ENCODE measurements at places on chromosomes 4 and X. TPM values are rescaled to one million over a fixed set of nuclear protein-coding genes. Genes with fewer than 3 reads are reported as not detected.

The GUCY1A1 gene
- total RNA-seq, result not detected

The PDZD4 gene
- total RNA-seq, result 0.44 TPM

The ART3 gene
- 0.47 TPM for total RNA-seq

The TLR10 gene
- total RNA-seq, result not detected

The RHOXF2 gene
- total RNA-seq, result not detected

The HSFX3 gene
- total RNA-seq, result not detected

The CLDN34 gene
- not detected for total RNA-seq

The NLGN4X gene
- total RNA-seq, result not detected

The ADAM29 gene
- total RNA-seq, result not detected

The GJB1 gene
- total RNA-seq, result not detected

The MAGEC2 gene
- total RNA-seq, result not detected

The FIP1L1 gene
- total RNA-seq, result 123 TPM

The TEX13C gene
- total RNA-seq, result not detected

The EOLA2 gene
- 63.3 TPM for total RNA-seq

The TMEM35A gene
- not detected for total RNA-seq

The TCEAL9 gene
- total RNA-seq, result 0.32 TPM

The FBXO8 gene
- 18.1 TPM for total RNA-seq

The BCORL1 gene
- total RNA-seq, result 9.3 TPM

The LUZP4 gene
- not detected for total RNA-seq

The NUP62CL gene
- 0.54 TPM for total RNA-seq
